ENCODE measurements at places on chromosomes 6 and 20.

DNA sequence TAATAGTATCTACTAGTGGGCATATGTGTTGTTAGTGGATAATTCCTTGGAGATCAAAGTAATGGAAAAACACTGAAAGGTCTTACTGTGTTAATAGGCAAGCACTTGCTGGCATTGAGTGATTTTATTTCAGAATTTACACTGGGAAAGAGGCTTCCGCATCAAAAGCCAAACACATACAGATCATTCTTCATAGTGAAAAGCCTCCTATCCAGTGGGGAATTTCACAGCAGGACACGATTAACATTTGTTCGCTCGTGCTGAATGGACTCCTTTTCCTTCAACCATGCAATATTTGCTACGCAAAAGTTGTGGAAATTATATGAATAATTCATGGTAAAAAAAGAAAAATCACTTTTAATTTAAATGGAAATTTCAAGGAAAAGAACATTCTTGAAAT, 26.4 kb downstream of the GABRR1 start:
- DNase-seq = no peak

GRCh38 chr6:168626046-168626602, 185.1 kb downstream of the SMOC2 start:
- no peak for DNase-seq

- DNase-seq = peak; percentile 18
Observed at GRCh38 chr6:53103993-53104675, 38.9 kb downstream of the FBXO9 start.

DNA sequence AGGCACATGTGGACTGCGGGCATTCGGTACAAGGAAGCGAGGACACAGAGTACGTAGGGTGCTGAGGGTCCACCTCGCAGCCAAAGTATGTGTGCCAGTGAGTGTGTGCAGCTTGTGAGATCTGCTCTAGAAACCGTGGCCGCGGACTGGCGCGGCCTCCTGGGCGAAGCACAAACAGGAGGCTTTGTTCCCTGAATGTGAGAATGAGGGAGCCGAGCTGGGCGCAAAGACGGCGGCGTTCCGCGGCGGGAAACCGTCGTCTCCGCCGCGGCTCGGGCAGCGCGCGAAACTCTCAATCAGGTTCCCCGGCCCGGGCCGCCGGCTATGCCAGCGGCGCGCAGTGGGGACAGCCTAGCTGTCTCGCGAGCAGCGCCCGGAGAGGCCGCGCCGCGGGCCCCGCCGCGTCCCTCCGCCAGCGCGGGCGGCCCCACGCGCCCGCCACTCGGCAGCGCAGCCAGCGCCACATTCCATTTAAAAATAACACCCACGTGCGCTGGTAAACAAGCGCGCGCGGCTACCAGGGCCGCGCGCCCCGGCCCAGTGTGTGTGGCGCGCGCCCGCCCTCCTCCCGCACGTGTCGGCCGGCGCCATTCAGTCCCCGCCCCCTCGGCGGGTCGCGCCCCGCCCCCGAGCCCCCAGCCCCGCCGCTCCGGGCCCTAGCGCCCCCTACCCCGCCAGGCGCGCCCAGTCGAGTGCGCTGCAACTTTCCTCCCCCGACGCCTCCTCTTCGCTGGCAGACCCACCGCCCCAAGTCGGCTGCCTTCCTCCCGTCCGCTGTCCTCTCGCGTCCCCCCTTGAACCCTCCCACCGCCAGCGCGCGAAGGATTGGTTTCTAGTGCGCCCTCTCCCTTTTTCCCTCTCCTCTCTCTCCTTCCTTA, 3.0 kb upstream of the FOXO3 start:
- peak; percentile 70 for DNase-seq

DNA sequence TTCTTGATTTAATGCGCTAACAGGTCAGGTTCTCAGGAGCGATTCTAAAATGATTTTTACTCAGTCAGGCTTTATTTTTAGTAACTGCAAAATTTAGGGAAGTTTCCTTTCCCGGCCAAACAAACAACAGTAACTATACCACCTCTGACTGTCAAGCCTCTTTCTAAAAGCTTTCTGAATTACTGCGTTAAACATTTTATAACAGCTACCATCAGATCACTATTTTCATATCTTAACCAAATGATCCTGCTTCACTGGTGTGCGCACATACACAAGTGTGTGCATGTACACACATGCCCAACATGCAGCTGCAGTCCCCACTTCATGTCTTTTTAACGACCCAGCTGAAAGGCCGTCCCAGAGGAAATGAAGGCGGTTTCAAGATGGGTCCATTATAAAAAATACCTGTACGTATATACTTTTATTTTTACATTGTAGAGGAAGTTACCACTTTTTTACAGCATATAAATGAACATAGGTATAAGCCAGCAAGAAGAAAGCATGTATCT, 25.0 kb downstream of the TMEM242 start:
- DNase-seq = no peak

- DNase-seq = peak; percentile 29
Observed at GRCh38 chr20:50380697-50381040, 129.5 kb upstream of the PTPN1 start.

DNA sequence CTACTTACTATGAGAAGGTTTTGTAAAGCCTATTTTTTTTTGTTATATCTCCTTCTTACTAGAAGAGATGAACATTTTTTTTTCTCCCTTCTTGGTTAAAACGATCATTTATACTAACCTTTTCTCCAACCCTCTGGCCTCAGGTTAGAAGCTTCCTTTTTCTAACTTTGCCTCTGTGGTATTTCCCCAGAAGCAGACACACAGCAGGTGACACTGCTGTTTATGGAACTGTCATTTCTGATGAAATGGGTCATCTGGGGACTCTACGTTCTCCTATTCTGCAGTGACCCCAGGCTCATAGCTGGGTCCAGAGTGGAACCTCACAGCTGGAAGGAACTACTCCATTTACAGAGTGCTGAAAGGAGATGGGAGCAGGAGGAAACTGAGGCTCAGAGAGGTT, 746.3 kb upstream of the CHD6 start:
- no peak for DNase-seq

DNA sequence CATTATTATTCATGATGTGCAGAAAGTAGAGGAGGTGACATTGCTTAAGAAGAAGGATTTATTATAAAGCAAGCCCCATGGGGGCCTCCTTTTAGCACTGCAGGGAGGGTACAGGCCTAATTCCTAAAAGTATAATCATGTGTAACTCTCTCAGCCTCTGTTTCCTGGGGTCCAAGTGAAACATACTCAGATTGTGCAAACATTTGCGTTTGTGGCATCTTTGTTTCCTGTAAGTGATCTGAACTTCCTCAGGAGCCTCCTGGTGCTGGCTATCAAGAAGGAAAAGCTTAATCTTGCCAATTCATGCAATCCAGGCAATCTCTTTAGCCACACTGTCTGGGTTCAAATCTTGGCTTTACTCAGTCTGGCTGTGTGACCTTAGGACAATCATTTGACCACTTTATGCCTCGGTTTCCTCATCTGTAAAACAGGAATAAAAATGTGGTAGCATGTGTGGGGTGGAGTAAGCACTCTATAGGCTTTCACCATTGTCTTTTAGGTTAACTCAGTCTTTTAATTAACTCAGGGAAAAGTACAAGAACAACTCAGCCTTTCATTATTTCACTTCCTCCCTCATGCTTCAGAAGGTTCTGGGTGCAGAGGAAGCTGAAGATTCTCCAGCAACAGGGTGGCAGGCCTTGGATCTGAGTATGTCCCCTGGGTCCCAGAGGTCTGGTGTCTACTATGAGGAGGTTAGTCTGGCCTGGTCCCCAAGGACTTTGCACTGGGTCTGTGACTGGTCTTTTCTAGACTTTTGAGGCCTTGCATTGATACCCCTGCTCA, 831 bp upstream of the SIRPB2 start:
- DNase-seq = no peak

DNA sequence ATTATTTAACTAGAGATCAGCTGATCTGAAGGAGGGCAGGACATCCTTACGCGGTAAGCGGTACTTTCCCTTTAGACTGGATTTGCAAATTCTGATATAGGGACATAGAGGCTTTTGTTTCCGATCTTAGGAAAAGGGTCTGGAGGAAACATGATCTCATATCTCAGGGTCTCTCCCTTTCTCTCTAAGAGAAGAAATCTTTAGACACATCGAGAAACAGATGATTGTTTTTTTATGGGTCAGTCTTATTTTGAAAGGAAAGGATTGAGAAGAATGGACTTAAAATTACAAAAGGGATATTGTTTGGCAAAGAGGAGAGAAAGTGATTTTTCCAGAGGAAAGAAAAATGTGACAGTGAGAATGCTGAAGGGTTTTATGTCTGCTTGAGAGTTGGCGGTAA, 83.9 kb upstream of the OGFRL1 start:
- no peak for DNase-seq

- no peak for DNase-seq
Observed at GRCh38 chr20:48164566-48165400, 379.5 kb upstream of the SULF2 start.

GRCh38 chr6:5999688-6000608, 6.8 kb downstream of the NRN1 start:
- no peak for DNase-seq

- no peak for DNase-seq
Observed at GRCh38 chr6:7542065-7542873, 798 bp downstream of the DSP start.

GRCh38 chr6:91782802-91783201, 1195.9 kb upstream of the MAP3K7 start:
- no peak for DNase-seq

GRCh38 chr6:107026965-107027364, 1.0 kb upstream of the MTRES1 start:
- no peak for DNase-seq

DNA sequence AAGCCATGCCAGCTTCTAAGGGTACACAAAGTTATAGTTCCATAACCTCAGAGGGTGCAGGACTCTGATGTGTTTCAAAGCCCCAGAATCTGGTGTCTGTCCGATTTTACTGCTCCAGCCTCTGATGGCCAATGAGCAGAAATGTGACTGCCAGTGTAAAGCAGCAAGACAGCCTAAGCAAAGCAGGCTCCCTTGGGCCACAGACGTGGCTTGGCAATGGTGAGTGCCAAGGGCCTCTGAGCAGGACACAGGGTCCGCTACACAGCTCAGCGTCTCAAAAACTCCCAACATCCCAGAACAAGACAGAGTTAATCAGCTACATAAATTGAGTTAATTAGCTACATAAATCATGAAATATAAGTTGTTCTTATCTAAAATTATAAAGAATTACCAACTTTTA, 69.2 kb downstream of the PCSK2 start:
- DNase-seq = no peak

DNA sequence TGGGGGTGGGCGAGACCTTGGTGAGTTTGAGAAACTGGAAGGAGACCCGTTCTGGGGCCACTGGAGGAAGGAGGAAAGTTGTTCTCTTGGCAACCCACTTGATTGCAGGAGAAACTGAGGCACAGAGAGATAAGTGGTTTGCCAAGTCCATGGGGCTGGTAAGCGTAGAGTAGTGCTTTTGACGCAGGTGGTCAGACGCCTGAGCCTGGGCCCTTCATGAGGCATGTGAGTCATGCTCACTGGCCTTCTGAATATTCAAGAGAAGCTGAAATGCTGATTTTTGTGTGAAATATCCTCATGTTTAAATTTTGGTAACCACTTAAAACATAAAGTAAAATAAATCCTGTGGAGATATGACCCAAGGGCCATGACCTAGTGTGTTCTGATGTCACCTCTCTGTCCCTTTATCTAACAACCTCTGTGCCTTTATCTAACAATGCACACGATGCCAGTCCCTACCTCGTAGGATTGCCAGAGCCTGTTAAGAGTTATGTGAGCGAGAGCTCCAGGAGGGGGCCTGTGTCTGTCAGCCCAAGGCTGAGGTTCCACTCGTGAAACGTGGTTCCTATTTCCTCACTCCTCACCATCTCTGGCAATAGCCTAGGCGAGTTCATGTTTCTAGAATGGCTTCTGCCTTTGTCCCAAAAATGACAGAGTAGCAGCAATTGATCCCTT, 32.8 kb upstream of the PMEPA1 start:
- no peak for DNase-seq

Data from Jurkat, Clone E6-1 (cell line).